Activated T-helper 17 cell treated with anti-CD3 and anti-CD28 coated beads, Interleukin-2, amount 50 U/mL, for 72 hours (primary cell): ENCODE measurements at places on chromosomes 6 and 20. TPM values are rescaled to one million over a fixed set of nuclear protein-coding genes. Genes with fewer than 3 reads are reported as not detected.

DNA sequence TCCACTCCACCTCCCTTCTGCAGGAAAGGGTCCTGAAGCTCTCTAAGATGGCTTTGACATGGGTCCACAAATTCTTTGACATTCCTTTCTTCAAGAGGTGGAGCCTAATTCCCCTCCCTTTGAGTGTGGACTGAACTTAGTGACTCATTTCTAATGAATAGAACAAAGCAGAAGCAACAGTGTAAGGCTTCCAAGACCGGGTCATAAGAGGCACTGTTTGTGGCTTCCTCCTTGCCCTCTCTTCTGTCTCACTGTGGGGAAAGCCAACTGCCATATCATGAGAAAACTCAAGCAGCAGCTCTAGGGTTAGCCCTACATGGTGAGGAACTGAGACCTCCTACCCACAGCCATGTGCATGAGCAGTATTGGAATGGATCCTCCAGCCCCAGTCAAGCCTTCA, 5.9 kb upstream of the CDK5RAP1 start:
- no peak overlapping the region for H3K4me3 ChIP-seq
- H3K27me3 ChIP-seq = no peaks in the 10 kb centered on the region
- peak; percentile 57 for ATAC-seq
- peaks cover 9% of the 10 kb centered on the region for H3K36me3 ChIP-seq

DNA sequence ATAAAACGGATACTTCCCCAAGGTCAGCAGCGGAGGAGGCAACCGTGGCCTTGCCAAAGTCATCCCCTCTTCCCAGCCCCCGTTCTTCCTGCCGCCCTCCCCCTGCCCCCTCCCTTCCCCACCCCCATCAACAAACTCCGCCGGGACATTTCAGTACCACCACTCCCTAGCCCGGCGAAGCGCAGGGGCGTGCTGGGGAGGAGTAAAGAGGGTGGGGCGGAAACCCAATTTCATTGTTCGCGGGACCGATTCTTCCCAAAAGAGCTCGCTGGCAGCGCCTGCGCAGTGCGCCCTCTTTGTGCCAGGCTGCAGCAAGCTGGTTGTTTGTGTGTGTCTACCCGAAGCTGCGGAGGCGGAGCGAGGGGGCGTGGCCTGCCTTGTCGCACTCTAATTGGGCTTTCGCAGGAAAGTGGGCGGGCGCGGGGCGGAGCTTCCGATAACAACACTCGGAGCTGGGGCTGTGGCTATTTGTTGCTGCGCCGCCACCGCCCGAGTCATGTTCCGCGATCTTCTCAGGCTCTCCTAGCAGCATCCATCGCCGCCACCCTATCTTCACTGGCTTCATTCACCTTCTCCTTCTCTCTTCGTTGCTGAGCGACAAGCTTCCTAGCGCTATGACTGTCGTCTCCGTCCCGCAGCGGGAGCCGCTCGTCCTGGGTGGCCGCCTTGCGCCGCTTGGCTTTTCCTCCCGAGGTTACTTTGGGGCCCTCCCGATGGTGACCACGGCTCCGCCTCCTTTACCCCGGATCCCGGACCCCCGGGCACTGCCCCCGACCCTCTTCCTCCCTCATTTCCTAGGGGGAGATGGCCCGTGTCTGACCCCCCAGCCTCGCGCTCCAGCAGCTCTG, at the start of gene PNRC1:
Gene PNRC1, plus strand, starts transcription at position 471 of the 848 bp plus-strand sequence. Its CDS starts 144 bp downstream, at position 615.
- peak within 1 kb of the TSS; percentile 100 for H3K27ac ChIP-seq
- peaks cover 20% of the 10 kb centered on the region for H3K4me1 ChIP-seq
- H3K27me3 ChIP-seq = no peaks in the 10 kb centered on the region
- H3K36me3 ChIP-seq = peaks cover 49% of the 10 kb centered on the region

DNA sequence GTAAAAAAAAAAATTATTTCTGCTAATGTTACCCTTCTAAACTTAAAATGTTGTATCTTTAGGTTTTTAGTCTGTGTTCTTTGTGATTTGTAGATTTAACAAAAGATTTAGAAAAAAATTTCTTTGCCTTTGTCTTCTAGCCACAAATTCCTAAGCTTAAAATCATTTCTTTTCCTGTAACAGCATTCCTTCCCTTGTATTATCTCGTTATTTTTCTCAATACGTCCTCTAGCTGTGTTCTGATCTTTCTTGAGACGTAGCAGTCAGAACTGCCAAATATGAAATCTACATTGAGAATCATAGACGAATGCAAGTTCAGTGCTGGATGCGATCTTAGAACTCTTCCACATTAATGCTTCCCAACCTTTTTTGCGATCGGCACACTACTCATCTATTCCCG, 283.1 kb downstream of the UTRN start:
- peaks cover 29% of the 10 kb centered on the region for H3K36me3 ChIP-seq
- no peak for ATAC-seq
- no peaks in the 10 kb centered on the region for H3K27me3 ChIP-seq
- H3K4me1 ChIP-seq = no peaks in the 10 kb centered on the region

DNA sequence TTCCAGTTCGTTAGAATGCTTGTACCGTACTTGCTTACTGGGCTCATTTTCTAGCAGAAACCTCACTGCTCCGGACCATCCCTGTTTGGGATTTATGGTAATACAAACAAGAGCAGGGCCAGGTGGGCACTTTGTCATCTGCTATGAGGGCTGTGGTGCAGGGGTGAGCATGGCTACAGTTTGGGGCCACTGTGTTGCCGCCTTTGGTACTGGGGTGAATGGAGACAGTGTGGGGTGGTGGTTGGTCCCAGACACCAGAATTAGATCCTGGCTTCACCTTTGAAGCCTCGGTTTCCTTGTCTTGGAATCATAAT, 95.0 kb downstream of the TOX2 start:
- no peaks in the 10 kb centered on the region for H3K4me1 ChIP-seq
- no peak overlapping the region for H3K27ac ChIP-seq
- ATAC-seq = no peak
- H3K36me3 ChIP-seq = no peaks in the 10 kb centered on the region
- peaks cover 11% of the 10 kb centered on the region for H3K27me3 ChIP-seq

GRCh38 chr6:117399924-117400323, 25.8 kb downstream of the ROS1 start:
- no peaks in the 10 kb centered on the region for H3K36me3 ChIP-seq
- no peak for ATAC-seq
- no peak overlapping the region for H3K27ac ChIP-seq
- no peak overlapping the region for H3K4me3 ChIP-seq

- H3K27ac ChIP-seq = no peak overlapping the region
- no peaks in the 10 kb centered on the region for H3K27me3 ChIP-seq
- no peak overlapping the region for H3K4me3 ChIP-seq
- no peak for ATAC-seq
Measured at GRCh38 chr6:94215552-94215951, 796.2 kb upstream of the EPHA7 start.

GRCh38 chr6:25682324-25682723, 30.3 kb downstream of the SCGN start:
- H3K36me3 ChIP-seq = no peaks in the 10 kb centered on the region
- peaks cover 22% of the 10 kb centered on the region for H3K27me3 ChIP-seq
- no peak overlapping the region for H3K4me3 ChIP-seq
- ATAC-seq = no peak
- H3K27ac ChIP-seq = no peak overlapping the region
- H3K4me1 ChIP-seq = no peaks in the 10 kb centered on the region

GRCh38 chr20:32743237-32744112, at the start of gene COMMD7:
Gene COMMD7, minus strand, starts transcription at chr20:32743467. Its CDS starts 76 bp downstream, at chr20:32743391.
- peak within 1 kb of the TSS; percentile 98 for H3K27ac ChIP-seq
- H3K4me1 ChIP-seq = peaks cover 5% of the 10 kb centered on the region
- peak within 1 kb of the TSS; percentile 97 for H3K4me3 ChIP-seq
- H3K36me3 ChIP-seq = no peaks in the 10 kb centered on the region
- H3K27me3 ChIP-seq = no peaks in the 10 kb centered on the region

DNA sequence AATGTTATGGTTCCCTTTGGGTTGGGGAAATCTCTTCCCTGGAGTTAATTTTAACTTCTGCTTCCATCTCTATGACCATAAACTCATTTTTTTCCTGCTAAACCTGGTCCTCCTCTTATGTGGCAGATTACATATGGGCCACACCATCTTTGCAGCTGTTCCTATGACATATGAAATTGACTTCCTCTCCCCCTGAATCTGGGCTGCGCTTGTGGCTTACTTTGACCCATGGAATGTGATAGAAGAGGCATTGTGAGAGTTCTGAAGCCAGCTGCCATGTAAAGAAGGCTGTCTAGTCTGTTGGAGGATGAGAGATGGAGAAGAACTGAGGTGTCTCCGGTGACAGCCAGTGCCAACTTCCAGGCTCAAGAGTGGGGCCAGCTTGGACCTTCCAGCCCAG, 100.1 kb downstream of the CDC5L start:
- ATAC-seq = no peak
- H3K27me3 ChIP-seq = peaks cover 21% of the 10 kb centered on the region
- H3K27ac ChIP-seq = no peak overlapping the region
- H3K36me3 ChIP-seq = no peaks in the 10 kb centered on the region
- no peak overlapping the region for H3K4me3 ChIP-seq

- no peak overlapping the region for H3K27ac ChIP-seq
- no peaks in the 10 kb centered on the region for H3K4me1 ChIP-seq
- no peak overlapping the region for H3K4me3 ChIP-seq
- no peak for ATAC-seq
- H3K27me3 ChIP-seq = no peaks in the 10 kb centered on the region
Measured at GRCh38 chr6:19157486-19157885, 679.7 kb upstream of the ID4 start.

DNA sequence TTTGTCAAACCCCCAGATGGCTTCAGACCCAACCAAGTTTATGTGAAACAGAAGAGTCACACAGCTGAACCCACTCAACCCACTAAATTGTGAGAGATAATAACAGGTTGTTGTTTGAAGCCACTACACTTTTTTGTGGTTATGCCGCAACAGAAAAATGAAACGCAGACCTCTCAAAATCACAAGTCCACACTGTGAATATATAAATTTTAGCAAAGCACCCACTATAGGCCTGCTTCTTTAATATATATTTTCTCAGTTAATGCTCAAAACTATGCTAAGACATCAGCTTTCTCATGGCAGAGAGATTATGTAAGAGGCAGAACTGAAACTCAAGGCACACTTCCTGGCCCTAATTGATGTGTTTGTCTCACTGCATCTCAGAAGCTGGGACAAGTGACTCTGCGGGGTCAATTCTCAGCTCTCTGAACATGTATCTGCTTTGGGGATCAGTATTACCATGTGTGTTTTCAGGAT, 27.7 kb downstream of the MAP3K5 start:
- H3K27ac ChIP-seq = peak overlapping the region; percentile 40
- no peaks in the 10 kb centered on the region for H3K36me3 ChIP-seq
- peak; percentile 62 for ATAC-seq
- peak overlapping the region; percentile 80 for H3K4me3 ChIP-seq
- no peaks in the 10 kb centered on the region for H3K27me3 ChIP-seq

DNA sequence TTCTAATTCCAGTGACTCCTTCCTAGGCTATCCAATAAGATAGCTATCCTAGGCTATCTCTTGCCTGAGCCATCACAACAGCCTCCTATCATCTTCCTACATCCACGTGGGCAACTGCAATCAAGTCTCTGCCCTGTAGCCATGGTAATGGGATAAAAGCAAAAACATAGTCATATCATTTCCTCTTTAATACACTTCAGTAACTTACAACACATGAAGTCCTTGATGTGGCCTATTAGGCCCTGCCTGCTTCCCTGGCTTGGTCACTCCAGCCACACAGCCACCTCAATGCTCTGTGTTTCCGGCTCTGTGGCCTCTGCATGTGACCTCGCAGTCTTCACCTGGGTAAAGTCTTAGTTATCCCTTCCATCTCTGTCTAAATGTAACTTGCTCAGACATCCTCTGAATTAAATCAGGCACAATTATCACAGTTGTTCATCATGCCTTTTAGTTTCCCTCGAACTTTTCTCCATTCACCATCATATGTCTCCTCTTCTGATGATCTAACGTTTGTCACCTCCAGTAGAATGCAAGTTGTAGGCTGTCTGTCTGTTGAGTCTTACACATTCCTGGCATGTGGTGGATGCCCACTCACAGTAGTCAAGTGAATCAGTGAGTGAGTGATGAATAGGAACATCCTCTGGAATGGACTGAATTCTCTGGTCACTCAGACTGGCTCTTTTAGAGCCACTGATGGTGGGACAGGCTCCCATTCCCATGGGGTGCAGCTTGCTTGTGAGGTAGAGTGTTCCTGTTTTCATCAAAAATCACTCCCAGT, 229.4 kb downstream of the TBC1D7 start:
- H3K27ac ChIP-seq = no peak overlapping the region
- H3K36me3 ChIP-seq = no peaks in the 10 kb centered on the region
- no peak overlapping the region for H3K4me3 ChIP-seq
- no peak for ATAC-seq

DNA sequence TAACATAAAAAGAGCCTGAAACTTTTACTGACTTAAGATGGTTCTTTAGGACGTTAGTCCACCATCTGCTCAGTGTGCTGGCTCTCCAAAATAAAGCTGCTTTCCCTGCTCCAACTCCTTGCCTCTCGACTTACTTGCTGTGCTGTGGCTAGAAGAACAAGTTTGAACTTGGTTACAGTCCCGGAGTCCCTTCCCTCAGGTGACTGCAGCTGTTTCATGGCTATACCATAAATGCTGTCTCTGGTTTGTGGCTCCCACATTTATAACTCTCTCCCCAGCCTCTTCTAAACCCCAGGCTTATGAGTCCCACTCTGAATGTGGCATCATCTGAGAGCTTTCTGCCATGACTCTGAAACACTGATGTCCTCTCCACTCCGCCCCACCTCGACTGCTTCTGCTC, 306.4 kb upstream of the PRND start:
- peak overlapping the region; percentile 13 for H3K27ac ChIP-seq
- peaks cover 17% of the 10 kb centered on the region for H3K27me3 ChIP-seq
- no peak overlapping the region for H3K4me3 ChIP-seq
- no peaks in the 10 kb centered on the region for H3K4me1 ChIP-seq

DNA sequence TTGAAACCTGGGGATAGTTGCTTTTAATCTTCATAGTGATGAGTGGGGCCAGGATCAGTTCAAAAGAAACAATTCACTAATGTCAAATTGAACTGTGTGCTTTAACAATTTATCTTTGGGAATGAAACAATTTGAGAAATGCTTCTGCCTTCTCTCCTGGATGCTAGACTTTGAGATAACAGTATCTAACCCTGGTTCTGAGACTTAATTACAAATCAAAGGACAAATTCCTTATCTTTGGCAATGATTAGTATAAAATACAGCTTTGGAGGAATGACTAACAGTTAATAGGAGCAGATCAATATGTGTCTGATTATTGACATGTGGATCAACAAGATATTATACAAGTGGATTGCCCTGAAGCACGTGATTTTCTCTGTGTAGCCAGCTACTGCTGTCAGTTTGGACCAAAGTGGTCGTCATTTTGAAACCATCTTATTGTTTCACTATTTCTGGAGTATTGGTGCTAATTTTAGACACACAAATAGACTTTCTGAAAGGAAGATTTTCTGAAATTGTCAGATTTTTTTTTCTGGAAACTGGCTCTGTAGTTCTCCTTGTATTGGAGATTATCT, 6.2 kb upstream of the FLRT3 start:
- H3K27me3 ChIP-seq = no peaks in the 10 kb centered on the region
- ATAC-seq = no peak
- no peaks in the 10 kb centered on the region for H3K36me3 ChIP-seq

GRCh38 chr6:111487661-111488060, 4.6 kb upstream of the REV3L start:
- H3K27me3 ChIP-seq = no peaks in the 10 kb centered on the region
- peaks cover 47% of the 10 kb centered on the region for H3K36me3 ChIP-seq
- peaks cover 28% of the 10 kb centered on the region for H3K4me1 ChIP-seq
- peak overlapping the region; percentile 100 for H3K4me3 ChIP-seq

Gene CYP21A2
- total RNA-seq = 0.91 TPM

Gene SH3BGRL2
- 0.24 TPM for total RNA-seq

Gene DOK5
- total RNA-seq = 0.32 TPM

Gene HLA-DMB
- total RNA-seq = 17.7 TPM
